ENCODE measurements at places on chromosomes 11 and 22. TPM values are rescaled to one million over a fixed set of nuclear protein-coding genes. Genes with fewer than 3 reads are reported as not detected.

Gene ABTB2
- 2.4 TPM for total RNA-seq

Gene APOBEC3H
- 0.94 TPM for total RNA-seq

Gene CEP126
- 3.6 TPM for total RNA-seq

Gene NNMT
- total RNA-seq, result 165 TPM

Gene NUP98
- total RNA-seq, result 66.8 TPM

Gene TRPM5
- total RNA-seq, result not detected

Gene HMGXB4
- total RNA-seq, result 19.8 TPM

Gene PATE2
- not detected for total RNA-seq

Gene SLC25A18
- total RNA-seq, result 0.26 TPM

- no peaks in the 10 kb centered on the region for H3K4me1 ChIP-seq
- H3K27me3 ChIP-seq, result no peaks in the 10 kb centered on the region
- H3K27ac ChIP-seq, result no peak overlapping the region
- DNase-seq, result no peak
These were observed 21.8 kb upstream of the SLC5A12 start for GRCh38 chr11:26743622-26744021.

GRCh38 chr11:57772562-57772961 lies 11.0 kb downstream of the CTNND1 start:
- peak overlapping the region; percentile 49 for H3K27ac ChIP-seq
- peaks cover 96% of the 10 kb centered on the region for H3K4me1 ChIP-seq
- no peak overlapping the region for H3K4me3 ChIP-seq
- no peaks in the 10 kb centered on the region for H3K27me3 ChIP-seq
- no peak for DNase-seq
- no peaks in the 10 kb centered on the region for H3K36me3 ChIP-seq

DNA sequence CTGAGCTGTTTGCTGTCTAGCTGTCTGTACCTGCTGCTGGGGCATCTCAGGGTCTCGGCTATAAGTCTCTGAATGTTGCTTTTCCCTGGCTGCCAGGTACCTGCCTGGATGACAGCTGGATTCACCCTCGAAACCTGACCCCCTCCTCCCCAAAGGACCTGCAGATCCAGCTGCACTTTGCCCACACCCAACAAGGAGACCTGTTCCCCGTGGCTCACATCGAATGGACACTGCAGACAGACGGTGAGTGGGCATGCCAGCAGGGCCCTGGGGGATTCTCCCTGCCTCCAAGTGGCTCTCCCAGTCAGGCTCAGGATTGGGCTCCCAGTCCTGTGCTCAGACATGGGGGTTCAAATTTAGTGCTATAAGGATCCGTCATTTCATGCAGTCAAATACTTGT lies 12.9 kb downstream of the IL17RA start:
- H3K4me1 ChIP-seq, result no peaks in the 10 kb centered on the region
- no peak for DNase-seq
- H3K27ac ChIP-seq, result peak overlapping the region; percentile 85

DNA sequence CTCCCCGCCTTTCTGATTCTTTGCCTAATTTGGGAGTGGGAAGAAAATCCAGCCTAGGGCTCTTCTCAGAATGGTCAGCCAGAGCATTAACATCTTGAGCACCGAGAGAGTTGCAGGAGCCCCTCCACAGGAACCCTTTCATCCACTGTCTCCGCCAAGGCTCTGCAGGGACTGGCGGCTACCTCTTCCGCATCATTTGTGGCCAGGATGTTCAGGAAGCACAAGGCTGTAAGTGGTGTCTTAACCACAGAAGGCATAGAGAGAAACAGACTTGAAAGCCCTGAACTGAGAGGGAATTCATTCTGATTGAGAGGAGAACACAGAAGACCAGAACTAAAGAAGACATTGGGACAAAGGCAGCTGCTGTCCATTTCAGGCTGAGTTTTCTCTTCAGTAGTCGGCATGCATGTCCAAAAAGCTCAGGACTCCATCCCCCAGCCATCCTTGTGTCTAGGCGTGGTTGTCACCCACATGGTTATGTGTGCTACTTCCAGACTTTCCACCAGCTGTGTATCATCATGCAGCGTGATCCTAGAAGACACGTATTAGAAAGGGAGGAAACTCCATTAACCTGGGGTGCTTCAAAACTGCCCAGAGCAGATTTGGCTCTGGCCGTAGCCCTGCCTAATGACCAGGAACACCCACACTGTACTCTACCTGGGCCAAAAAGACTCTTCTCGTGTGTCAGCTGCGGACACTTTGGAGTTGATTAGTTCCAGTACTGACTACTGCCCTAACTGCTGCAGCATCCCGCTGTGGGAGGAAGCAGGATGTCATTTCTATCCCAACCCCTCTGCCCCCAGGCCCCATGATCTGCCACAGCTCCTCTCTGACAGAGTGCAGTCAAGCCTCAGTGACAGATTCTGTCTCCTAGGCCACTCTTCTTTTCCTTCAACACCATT lies 725.1 kb downstream of the NTM start:
- H3K36me3 ChIP-seq, result no peaks in the 10 kb centered on the region
- no peak overlapping the region for H3K4me3 ChIP-seq
- H3K27ac ChIP-seq, result no peak overlapping the region

- H3K27me3 ChIP-seq, result no peaks in the 10 kb centered on the region
- H3K4me1 ChIP-seq, result peaks cover 8% of the 10 kb centered on the region
- H3K36me3 ChIP-seq, result peaks cover 67% of the 10 kb centered on the region
- no peak overlapping the region for H3K4me3 ChIP-seq
- H3K27ac ChIP-seq, result no peak overlapping the region
- no peak for DNase-seq
These were observed 3.8 kb upstream of the MTA2 start for GRCh38 chr11:62605467-62605866.

DNA sequence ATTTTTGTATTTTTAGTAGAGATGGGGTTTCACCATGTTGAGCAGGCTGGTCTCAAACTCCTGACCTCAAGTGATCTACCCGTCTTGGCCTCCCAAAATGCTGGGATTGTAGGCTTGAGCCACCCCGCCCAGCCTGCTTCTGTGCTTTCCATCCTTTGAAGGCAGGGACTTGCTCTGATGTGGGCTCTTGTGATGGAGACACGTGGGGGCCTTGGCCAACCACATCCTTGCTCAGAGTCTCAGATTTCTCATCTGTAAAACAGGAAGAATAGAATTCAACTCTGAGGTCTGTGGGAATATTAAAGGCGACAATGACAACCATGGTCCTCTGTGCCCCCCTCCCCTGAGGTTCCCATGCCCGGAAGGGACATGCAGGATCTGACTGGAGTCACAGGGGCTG lies 3.8 kb upstream of the GGA1 start:
- no peak overlapping the region for H3K27ac ChIP-seq
- H3K4me3 ChIP-seq, result no peak overlapping the region
- peaks cover 11% of the 10 kb centered on the region for H3K4me1 ChIP-seq
- H3K36me3 ChIP-seq, result no peaks in the 10 kb centered on the region

DNA sequence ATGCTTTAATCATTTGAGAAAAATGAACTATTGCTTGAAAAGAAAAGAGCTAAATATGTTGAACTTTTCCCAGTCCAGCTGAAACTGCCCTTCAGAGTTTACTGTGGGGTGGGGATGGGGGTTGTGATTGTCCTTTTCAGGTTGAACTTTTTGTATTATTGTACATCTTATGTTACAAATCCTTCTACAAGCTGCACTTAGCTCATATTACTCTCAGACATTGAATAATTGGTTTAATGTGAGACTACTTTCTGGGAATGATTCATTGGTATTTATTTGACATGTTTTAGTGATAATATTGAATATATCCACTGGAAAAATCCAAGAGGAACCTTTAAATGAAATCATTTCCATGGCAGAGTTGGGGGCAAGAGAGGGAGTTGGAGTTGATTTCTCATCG lies 84.9 kb downstream of the ATXN10 start:
- H3K4me1 ChIP-seq, result no peaks in the 10 kb centered on the region
- no peaks in the 10 kb centered on the region for H3K27me3 ChIP-seq
- H3K4me3 ChIP-seq, result no peak overlapping the region
- H3K36me3 ChIP-seq, result no peaks in the 10 kb centered on the region

DNA sequence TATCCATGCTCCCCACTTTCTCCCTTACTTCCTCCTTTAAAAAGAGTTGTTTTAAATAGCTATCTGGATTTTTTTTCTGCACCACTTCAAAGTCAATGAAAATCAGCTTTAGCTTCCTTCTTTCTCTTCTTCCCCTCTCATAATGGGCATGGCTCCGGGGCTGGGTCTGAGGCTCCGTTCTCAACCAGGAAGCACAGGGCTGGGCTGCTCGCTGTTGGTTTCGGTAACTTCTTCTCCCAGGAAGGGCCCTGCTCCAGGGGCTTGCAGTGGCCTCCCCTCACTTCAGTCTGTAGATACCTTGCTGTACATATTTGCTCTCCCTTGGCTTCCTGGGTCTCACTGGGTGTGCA lies 23.8 kb downstream of the MICAL2 start:
- no peaks in the 10 kb centered on the region for H3K36me3 ChIP-seq
- DNase-seq, result no peak
- peaks cover 11% of the 10 kb centered on the region for H3K4me1 ChIP-seq
- H3K4me3 ChIP-seq, result no peak overlapping the region
- no peaks in the 10 kb centered on the region for H3K27me3 ChIP-seq

- H3K4me1 ChIP-seq, result no peaks in the 10 kb centered on the region
- no peaks in the 10 kb centered on the region for H3K36me3 ChIP-seq
- H3K4me3 ChIP-seq, result no peak overlapping the region
- H3K27me3 ChIP-seq, result no peaks in the 10 kb centered on the region
- no peak for DNase-seq
These were observed 274.9 kb upstream of the CADM1 start for GRCh38 chr11:115778928-115779650.

- no peak overlapping the region for H3K27ac ChIP-seq
- H3K36me3 ChIP-seq, result no peaks in the 10 kb centered on the region
- no peak overlapping the region for H3K4me3 ChIP-seq
- no peaks in the 10 kb centered on the region for H3K27me3 ChIP-seq
- no peak for DNase-seq
These were observed 35.0 kb downstream of the ZC3H12C start for GRCh38 chr11:110128161-110128560.

- no peaks in the 10 kb centered on the region for H3K36me3 ChIP-seq
- no peaks in the 10 kb centered on the region for H3K4me1 ChIP-seq
- no peak overlapping the region for H3K4me3 ChIP-seq
- H3K27me3 ChIP-seq, result no peaks in the 10 kb centered on the region
- H3K27ac ChIP-seq, result no peak overlapping the region
These were observed 237.6 kb upstream of the CCDC179 start for GRCh38 chr11:23097891-23098290.

DNA sequence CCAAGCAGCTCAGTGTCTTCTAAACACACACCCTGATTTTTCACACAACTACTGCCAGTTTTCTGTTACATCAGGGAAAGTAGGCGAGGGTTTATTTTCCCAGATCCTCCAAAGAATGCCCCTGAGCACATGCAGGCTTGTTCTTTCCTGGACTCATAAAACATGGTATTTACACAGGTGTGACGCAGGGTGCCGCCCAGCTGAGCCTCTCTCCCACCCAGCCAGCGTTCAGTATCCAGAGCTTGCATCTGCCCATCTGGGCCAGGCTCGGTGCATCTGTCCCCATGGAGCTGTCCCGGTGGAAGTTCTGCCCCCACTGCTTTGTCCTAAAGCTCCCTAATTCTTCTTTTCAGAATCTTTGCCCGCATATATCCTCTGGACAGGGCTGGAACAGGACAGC lies 44.8 kb upstream of the ISX start:
- H3K27ac ChIP-seq, result no peak overlapping the region
- H3K36me3 ChIP-seq, result no peaks in the 10 kb centered on the region
- no peaks in the 10 kb centered on the region for H3K4me1 ChIP-seq

- no peak overlapping the region for H3K4me3 ChIP-seq
- DNase-seq, result no peak
- no peak overlapping the region for H3K27ac ChIP-seq
- no peaks in the 10 kb centered on the region for H3K36me3 ChIP-seq
- peaks cover 26% of the 10 kb centered on the region for H3K4me1 ChIP-seq
These were observed 18.2 kb upstream of the CCDC134 start for GRCh38 chr22:41782316-41782715.

DNA sequence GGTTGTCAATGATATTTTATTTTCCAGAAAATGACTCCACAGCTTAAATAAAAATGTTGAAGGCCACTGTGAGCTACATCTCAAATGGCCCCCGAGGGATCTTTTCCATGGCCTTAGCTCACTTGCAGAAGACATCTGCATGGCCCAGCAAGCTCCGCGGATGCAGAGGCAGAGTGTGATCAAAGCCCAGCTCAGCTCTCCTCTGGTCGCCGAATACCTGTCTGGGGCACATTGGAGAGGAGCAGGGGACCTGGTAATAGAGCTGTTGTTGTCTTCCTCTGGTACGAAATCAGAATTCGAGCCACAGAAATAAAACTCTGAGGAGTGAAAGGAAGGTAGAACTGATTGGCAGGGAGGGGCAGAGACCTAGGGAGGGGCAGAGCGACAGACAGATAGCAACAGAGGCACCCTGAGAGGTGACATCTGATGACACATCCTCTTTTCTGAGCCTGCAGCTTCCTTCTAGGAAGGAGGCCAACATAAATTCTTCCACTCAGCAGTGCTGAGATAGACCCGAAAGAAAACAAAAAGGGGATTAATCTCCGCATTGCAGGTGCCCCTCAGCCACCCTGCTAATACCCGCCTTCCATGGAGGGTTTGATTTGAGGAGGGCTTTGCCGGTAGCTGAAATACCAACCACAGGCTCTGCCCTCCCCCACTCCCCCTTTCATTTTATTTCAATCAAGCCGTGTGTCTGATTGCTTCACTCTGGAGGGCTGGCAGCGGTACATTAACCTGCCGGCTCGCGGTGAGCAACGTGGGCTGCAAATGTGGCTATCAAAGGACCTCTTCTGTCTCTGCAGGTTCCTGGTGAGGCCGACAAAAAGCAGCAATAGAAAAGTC lies 759.4 kb downstream of the OPCML start:
- no peaks in the 10 kb centered on the region for H3K27me3 ChIP-seq
- no peak overlapping the region for H3K4me3 ChIP-seq
- H3K27ac ChIP-seq, result no peak overlapping the region

GRCh38 chr11:27171376-27171958 lies 130.9 kb downstream of the BBOX1 start:
- no peak overlapping the region for H3K27ac ChIP-seq
- no peaks in the 10 kb centered on the region for H3K4me1 ChIP-seq
- peaks cover 64% of the 10 kb centered on the region for H3K27me3 ChIP-seq
- no peak overlapping the region for H3K4me3 ChIP-seq

- DNase-seq, result no peak
- H3K4me1 ChIP-seq, result no peaks in the 10 kb centered on the region
- no peaks in the 10 kb centered on the region for H3K27me3 ChIP-seq
- H3K27ac ChIP-seq, result no peak overlapping the region
These were observed 690.1 kb downstream of the METTL15 start for GRCh38 chr11:28798286-28798685.

- no peaks in the 10 kb centered on the region for H3K36me3 ChIP-seq
- no peaks in the 10 kb centered on the region for H3K27me3 ChIP-seq
- no peak overlapping the region for H3K4me3 ChIP-seq
- H3K4me1 ChIP-seq, result no peaks in the 10 kb centered on the region
- DNase-seq, result peak; percentile 73
- H3K27ac ChIP-seq, result no peak overlapping the region
These were observed 91.2 kb downstream of the TEAD1 start for GRCh38 chr11:12765428-12765827.

DNA sequence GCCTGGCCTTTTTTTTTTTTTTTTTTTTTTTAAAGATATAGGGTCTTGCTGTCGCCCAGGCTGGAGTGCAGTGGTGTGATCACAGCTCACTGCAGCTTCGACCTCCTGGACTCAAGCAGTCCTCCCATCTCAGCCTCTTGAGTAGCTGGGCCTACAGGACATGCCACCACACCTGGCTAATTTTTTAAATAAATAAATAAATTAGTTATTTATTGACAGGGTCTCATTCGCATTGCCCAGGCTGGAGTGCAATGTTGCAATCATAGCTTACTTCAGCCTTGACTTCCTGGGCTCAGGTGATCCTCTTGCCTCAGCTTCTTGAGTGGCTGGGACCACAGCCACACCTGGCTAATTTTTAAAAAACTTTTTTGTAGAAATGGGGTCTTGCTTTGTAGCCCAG lies 10.5 kb downstream of the AP2A2 start:
- no peaks in the 10 kb centered on the region for H3K27me3 ChIP-seq
- H3K4me3 ChIP-seq, result no peak overlapping the region
- peak overlapping the region; percentile 58 for H3K27ac ChIP-seq
